Hypothalamus (tissue), 51 donors: ENCODE measurements at places on chromosomes 5 and 9.

- no peak for DNase-seq
Observed at GRCh38 chr5:10933121-10933520, 172.1 kb upstream of the DAP start.

DNA sequence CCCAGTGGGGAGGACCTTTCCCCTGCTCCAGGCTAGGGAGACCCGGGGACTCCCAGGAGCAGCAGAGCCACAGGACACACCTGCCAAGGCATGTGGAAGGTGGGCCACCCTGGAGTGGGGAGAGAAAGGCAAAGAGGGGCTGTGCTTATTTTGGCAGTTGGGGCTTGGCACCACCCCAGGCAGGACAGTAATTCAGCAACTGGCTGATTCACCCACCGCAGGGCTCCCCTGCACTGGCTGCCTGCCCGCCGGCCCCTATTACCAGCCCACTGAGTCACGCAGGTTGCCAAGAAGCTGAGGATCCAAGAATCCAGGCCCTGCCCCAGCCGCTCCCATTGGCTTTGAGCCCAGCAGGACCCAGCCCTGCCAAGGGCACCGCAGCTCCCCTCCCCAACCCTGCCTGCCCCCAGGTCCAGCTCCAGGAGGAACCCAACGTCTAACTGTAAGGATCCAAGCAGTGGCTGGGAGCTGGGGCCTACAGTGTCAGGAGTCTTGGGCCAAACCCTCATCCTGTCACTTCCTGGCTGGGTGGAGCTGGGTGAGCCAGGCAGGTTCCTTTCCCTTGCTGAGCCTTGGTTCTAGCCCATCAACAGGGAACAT lies 14.2 kb upstream of the RALGDS start:
- DNase-seq: no peak

GRCh38 chr5:42956551-42956950 lies 83.6 kb downstream of the ANXA2R start:
- no peak for DNase-seq

- no peak for DNase-seq
Observed at GRCh38 chr5:180133060-180133459, 61.5 kb upstream of the RNF130 start.

- no peak for DNase-seq
Observed at GRCh38 chr9:20524776-20525175, 97.5 kb downstream of the MLLT3 start.

DNA sequence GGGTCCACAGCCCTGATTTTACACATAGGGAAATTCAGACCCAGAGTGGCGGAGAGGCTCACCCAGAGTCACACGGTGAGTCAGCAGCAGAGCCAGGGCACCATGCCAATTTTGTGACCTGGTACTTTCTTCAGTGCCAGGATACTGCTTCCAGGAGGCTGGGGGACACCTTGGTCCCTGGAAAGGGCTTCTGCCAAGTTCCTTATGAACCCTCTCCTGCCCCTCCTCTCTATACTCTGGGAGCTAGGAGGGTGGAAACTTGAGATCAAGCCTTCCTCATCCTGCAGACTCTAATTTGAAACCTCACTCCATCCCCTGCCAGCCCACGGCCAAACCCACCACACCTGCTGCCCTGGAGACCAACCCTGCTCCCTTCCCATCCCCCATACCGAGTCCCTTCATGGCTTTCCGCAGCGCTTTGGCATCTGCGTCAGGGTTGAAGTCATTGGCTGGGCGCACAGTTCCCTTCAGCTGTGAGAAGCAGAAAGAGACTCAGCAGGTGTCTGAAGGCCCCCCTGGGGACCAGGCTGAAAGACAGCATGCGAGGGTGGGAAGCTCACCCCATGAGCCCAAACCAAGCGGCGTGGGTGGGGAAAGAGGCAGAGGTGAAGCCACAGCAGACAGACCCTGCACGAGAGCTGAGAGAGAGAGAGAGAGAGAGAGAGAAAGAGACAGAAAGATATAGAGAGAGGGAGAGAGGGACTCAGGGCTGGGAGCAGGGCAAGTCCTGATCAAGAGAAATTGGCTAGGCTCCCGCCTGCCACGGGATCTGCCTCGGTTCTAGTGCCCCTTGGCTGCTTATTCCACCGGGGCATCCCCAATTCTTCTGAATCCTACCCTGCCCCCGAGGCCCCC lies 33.5 kb downstream of the ANXA6 start:
- DNase-seq: no peak

DNA sequence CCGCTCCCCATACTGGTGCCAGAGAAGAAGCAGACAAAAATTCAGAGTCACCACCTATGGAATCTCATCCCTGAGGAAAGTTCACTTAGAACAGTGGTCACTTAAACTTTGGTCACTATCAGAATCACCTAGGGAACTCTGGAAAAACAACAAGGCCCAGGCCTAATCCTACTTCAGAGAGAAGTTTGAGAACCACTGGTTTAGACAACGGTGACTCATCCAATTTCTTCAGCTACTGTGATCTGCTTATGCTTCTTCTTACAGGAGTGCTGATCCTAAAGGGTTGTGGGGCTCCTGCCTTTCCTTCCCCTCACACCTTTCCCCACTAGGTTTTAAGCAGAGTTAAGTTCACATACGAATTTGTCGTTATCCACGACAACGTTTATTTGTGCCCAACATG lies 194.7 kb upstream of the KLF4 start:
- no peak for DNase-seq

- DNase-seq: no peak
Observed at GRCh38 chr5:180072256-180072548, 643 bp upstream of the RNF130 start.

- no peak for DNase-seq
Observed at GRCh38 chr9:81410201-81410600, 279.1 kb downstream of the TLE1 start.

GRCh38 chr9:133238851-133239532 lies 29.9 kb upstream of the OBP2B start:
- no peak for DNase-seq

DNA sequence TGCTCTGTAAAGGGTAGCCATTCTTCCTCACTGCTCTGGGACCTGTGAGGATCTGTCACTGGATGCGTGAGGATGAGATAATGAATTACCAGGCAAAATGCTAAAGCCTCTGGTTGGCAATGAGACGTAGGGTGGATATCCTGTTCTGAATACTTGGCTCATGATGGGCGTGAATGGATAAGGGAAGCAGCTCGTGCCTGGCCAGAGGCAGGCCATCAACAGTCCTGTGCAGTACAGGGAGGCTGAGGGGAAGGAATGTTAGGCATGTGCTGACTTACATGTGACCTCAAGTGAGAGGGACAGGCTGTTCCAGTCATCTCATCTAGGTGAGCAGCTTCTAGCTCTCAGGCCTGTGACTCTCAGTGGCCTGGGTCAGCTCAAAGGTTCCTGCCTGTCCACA lies 172.8 kb downstream of the CARTPT start:
- DNase-seq: no peak

DNA sequence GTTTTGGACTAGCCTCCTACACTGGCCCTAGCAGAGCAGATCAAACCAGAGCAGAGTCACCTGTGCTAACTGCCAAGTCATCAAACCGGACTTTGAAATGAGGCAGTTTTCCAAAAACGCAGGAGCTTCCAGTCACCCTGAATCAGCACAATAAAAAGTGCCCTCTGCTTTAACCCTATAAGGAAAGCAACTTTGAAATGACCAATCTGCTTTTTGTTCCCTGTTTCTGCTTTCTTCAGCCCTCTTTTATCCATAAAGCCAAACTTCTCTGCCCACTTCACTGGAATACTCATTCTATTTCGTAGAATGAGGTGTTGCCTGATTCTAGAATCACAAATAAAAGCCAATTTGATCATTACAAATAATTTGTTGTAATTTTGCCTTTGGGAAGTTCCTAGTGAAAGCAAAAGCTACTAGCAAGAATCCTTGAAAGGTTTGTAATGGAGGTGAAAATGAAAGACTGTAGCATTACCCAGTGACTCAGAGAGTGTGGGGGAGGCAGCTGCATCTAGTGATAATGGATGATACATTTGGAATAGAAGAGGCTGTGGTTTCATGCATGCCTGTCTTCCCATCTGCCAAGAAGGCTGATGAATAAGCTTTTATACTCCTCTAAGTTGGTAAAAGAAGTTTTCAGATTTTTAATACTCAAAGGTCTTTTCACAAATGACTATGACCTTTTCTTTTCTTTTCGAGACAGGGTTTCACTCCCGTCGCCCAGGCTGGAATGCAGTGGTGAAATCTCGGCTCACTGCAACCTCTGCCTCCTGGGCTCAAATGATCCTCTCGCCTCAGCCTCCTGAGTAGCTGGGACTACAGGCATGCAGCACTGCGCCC lies 14.9 kb downstream of the SPAAR start:
- no peak for DNase-seq

GRCh38 chr5:82676661-82677060 lies 398.5 kb upstream of the RPS23 start:
- no peak for DNase-seq

- no peak for DNase-seq
Observed at GRCh38 chr5:103034662-103035392, 85.1 kb downstream of the GIN1 start.

DNA sequence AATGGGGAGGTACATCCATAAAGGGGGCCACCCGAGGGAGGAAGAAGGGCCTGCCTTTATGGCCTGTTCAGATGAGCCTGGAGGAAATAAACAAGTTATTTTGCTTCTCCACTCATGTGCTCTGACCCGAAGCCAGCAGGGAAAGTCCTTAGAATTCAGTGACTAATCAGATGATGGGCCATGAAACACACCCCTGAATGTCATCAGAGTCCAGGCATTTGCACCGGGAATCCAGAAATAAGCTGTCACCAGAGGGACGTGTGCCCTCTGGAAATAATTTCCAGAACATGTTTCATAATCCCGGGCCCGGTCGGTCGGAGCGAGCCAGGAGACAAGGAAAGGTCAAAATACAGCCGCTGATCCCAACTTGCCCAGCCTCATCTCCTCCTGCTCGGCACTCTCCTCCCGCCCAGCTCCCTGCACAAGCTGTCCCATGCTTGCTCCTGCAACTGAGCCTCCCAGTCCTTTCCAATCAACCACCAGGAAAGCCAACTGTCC lies 73.6 kb upstream of the ZNF622 start:
- peak; percentile 67 for DNase-seq

- DNase-seq: no peak
Observed at GRCh38 chr9:17888066-17888465, 309.2 kb downstream of the SH3GL2 start.

- DNase-seq: no peak
Observed at GRCh38 chr5:171852255-171852681, 66.7 kb downstream of the SMIM23 start.

GRCh38 chr5:151696470-151697061 lies 9.9 kb upstream of the SPARC start:
- no peak for DNase-seq

GRCh38 chr5:72829707-72830106 lies 13.2 kb downstream of the TNPO1 start:
- no peak for DNase-seq

DNA sequence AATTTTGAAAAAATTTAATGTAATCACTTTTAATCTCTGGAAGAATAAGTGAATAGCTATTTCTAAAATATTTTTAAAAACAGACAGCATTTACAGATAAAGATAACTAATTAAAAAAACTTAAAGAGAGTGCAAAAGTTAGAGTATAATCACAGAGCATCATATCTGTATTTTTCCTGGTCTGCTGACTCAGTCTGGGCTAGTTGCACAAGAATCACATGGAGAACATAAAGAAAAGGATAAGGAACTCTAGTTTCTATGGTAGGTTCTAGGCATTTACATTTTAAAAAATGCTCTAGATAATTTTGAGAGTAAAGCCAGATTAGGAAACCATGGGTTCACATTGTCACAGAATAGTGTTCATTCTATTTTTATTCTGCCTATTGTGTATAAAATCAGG lies 347.4 kb downstream of the PSAT1 start:
- no peak for DNase-seq

GRCh38 chr5:170755679-170756456 lies 27.7 kb upstream of the GABRP start:
- DNase-seq: no peak

- no peak for DNase-seq
Observed at GRCh38 chr5:6439588-6440550, 8.8 kb upstream of the UBE2QL1 start.

DNA sequence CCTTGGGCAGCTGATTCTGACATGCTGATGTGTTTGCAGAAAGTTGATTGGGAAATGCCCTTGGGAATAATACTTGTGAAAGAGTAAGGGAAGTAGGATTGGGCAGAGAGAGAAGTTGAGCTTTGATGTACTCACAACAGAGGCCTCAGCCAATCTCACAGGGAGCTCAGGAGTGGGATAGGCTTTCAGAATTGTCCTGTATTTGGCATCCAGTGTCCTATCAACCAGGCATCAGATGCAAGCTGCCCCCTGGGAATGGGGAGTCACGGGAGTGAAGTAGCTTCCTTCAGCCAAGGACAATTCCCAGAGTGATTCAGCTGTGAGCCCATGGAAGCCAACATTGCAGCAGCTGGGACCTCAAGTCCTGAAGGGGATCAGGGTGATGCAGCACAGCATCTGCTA lies 39.6 kb downstream of the DMAC1 start:
- DNase-seq: no peak

DNA sequence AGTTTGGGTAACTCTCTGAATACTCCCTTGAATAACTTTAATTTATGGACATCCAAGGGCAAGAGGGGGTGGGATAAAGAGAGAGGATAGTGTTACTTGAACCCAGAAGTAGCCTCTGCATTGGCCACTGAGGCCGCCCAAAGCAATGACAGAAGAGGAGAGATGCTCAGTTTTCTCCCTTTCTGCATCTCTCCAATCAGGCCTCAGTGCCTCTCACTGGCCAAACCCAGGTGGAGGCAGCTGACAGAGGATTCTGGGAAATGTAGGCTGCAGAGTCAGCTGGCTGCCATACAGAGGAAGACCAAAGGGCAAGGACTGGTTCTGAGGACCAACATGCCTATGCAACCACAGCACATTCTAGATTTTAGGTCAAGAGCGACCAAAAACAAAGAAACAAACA lies 719.4 kb downstream of the MAT2B start:
- DNase-seq: no peak

- no peak for DNase-seq
Observed at GRCh38 chr5:113508756-113509155, 4.7 kb upstream of the YTHDC2 start.

GRCh38 chr9:109794361-109795012 lies 14.5 kb downstream of the PALM2AKAP2 start:
- DNase-seq: no peak

GRCh38 chr9:72471096-72471495 lies 50.3 kb upstream of the TMC1 start:
- DNase-seq: no peak

DNA sequence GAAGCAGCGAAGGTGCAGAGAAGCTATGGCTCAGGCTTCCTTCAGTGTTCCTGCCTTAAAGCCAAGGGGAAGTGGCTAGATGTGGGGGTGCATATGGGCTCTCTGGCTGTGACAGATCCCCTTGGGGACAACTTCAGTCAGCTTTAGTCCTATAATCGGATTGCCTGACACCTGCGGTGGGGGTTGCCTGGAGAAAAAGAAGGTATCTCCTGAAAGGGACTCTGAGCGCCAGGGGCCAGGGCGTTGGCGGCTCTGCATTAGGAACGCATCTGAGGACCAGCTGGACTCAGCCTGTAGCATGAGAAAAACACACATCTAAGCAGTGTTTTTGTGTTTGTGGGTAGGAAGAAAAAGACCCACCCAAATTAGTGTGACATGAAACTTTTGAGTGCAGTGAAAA lies 84.3 kb upstream of the OTULINL start:
- DNase-seq: no peak

- DNase-seq: no peak
Observed at GRCh38 chr5:53649352-53649751, 88.9 kb downstream of the NDUFS4 start.
